ENCODE measurements at places on chromosomes 4 and X. TPM values are rescaled to one million over a fixed set of nuclear protein-coding genes. Genes with fewer than 3 reads are reported as not detected.

DCUN1D4 gene
- 54.0 TPM for total RNA-seq

- H3K4me1 ChIP-seq, result no peaks in the 10 kb centered on the region
- H3K4me3 ChIP-seq, result no peak overlapping the region
- no peak for DNase-seq
- H3K36me3 ChIP-seq, result no peaks in the 10 kb centered on the region
- no peak overlapping the region for H3K27ac ChIP-seq
Measured at GRCh38 chr4:159266981-159267868, 164.3 kb downstream of the RAPGEF2 start.

TIMM17B gene
- 46.2 TPM for total RNA-seq

DNA sequence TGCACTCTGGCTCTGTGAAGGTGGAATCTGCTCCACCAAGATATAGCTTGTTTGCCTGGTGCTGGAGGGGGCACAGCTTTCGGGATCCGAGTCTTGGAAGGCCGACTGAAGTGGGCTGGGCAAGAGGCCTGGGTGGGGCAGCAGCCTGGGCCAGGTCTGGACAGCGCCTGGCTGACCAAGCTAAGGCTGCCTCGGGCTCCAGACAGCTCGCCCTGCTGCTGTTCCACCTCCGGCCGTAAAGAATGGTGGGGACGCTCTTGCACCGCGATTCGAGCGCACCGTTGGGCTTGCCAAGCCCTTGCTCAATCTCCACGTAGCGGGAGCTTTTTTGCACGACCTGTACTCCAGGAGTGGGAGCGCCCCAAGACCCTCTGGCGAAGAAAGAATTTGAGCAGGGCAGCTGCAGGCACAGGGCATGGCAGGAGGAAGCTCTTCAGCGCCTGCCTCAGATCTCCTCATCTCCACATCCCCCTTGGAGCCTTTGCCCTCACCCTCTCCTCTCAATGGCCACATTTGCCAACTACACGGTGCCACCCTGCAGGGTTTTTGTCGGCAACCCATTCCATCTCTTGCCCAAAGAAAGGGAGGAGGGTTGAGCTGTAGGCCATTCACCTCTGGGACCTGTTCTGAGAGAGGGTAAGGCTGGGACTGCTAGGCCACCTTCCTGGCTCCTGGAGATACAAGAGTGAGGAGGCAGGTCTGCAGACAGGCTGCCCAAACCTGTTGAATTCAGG is 18.9 kb downstream of the CNGA2 start:
- H3K27ac ChIP-seq, result no peak overlapping the region
- no peak for DNase-seq
- H3K4me3 ChIP-seq, result no peak overlapping the region

DNA sequence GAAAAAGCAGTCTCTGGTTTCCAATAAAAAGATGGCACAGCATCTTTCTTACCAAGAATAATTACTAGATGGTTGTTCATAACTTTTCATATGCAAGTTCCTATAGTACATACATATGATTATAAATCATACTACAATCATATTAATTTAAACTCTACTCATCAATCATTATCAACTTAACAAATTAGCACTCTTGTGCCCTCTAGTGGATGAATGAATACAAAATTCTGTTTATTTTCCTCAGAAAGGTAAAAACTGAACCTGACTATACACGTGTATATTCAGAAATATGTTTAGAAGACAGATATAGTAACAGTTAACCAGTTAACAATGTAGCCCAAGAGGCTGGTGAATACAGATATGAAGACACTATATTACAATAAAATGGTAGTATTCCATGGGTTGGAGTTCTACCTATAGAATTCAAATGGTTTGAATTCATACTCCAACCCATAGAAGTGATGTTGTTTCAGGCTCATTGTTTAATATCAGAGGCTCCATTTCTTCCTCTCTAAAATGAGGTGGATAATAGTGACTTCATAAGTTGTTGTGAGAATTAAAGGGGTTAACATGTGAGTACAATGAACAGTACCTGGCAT is 100.0 kb downstream of the ADAMTS3 start:
- DNase-seq, result no peak
- H3K27ac ChIP-seq, result no peak overlapping the region
- H3K4me3 ChIP-seq, result no peak overlapping the region
- no peaks in the 10 kb centered on the region for H3K27me3 ChIP-seq

HPF1 gene
- 14.4 TPM for total RNA-seq

All from CD4-positive, alpha-beta memory T cell (primary cell).